ENCODE measurements at places on chromosomes 11 and 22. TPM values are rescaled to one million over a fixed set of nuclear protein-coding genes. Genes with fewer than 3 reads are reported as not detected.

The RASL10A gene
- 0.22 TPM for total RNA-seq

The SCUBE2 gene
- total RNA-seq, result 0.66 TPM

The NTM gene
- total RNA-seq, result not detected

The KRTAP5-8 gene
- total RNA-seq, result not detected

The TBX10 gene
- total RNA-seq, result not detected

The LINC01488 gene
- not detected for total RNA-seq

The OR5P2 gene
- 1.6 TPM for total RNA-seq

The DCDC1 gene
- 1.2 TPM for total RNA-seq

The MRGPRE gene
- not detected for total RNA-seq

GRCh38 chr22:30838111-30838510 is 130.5 kb downstream of the MORC2 start:
- no peak for DNase-seq

GRCh38 chr11:125164422-125165110 is at the start of gene PKNOX2:
Gene PKNOX2, plus strand, starts transcription at chr11:125164751. Its CDS starts 186,555 bp downstream, at chr11:125351306.
- DNase-seq, result peak; percentile 87

- DNase-seq, result no peak
These were observed 622.7 kb downstream of the METTL15 start for GRCh38 chr11:28730889-28731288.

DNA sequence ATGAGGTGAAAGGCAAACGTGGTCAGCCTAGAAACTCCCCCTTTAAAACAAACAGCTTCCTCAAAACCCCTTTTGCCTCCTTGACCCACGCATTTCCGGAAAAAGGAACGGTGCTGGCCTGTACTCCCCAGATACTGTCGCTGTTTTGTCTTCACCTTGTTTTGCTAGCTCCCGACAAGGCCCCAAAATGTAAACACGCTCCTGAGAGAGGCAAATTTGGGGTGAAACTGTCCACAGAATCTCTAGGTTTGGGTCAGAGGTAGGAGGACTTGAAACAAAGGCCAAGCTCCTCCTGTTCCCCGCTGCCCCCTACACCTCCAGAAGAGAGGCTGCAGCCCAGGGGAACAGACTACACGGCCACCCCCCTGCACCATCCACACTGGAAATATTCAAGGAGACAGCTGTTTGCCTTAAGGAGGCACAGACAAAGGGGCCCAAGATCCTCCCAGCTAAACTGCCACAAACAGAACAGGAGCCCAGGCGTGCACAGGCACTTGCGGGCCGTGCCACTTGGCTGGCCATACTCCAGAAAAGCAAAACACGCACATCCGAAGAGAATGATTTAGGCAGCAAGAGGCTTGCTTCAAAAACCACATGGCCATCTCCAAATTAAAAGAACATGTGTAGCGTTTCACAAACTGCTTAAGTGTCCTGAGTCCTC is 160.5 kb upstream of the GRK3 start:
- DNase-seq, result no peak

DNA sequence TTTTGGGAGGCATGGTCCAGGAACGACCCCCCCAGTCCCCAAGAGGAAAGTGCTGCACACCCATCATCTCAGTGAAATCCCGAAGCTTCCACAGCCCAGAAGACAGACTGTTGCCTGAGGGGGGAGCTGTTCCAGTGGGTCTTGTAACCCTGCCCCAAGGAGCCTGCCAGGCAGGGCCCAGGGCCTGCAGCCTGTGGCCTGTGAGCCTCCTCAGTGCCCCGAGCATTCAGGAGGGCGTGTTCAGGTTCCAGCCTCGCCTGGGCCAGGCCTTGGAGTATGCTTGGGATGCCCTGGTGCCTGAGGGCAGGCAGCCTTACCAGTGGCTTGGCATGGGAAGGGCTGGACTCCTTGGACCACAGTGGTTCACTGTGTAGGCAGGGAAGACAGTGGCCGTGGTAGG is 18.0 kb upstream of the CABP2 start:
- no peak for DNase-seq

DNA sequence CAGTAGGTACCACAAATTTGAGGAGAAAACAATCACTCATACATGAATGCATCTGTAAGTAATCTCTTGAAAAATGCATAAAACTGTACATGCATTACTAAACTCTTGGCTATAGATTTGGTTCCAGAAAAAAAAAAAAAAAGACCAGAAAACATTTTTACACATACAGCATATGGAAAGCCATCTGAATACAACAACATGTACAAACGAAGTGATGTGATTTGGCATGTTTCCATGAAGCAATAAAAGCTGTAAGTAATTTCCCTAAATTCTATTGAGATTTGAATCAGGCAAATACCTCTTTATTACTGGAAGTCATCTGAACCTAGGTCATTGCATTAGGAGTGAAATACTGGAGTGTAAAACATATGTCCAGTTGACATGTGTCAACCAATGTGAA is 31.9 kb upstream of the ZC3H12C start:
- DNase-seq, result no peak

GRCh38 chr11:1100417-1101245 is 26.0 kb downstream of the MUC2 start:
- DNase-seq, result no peak

DNA sequence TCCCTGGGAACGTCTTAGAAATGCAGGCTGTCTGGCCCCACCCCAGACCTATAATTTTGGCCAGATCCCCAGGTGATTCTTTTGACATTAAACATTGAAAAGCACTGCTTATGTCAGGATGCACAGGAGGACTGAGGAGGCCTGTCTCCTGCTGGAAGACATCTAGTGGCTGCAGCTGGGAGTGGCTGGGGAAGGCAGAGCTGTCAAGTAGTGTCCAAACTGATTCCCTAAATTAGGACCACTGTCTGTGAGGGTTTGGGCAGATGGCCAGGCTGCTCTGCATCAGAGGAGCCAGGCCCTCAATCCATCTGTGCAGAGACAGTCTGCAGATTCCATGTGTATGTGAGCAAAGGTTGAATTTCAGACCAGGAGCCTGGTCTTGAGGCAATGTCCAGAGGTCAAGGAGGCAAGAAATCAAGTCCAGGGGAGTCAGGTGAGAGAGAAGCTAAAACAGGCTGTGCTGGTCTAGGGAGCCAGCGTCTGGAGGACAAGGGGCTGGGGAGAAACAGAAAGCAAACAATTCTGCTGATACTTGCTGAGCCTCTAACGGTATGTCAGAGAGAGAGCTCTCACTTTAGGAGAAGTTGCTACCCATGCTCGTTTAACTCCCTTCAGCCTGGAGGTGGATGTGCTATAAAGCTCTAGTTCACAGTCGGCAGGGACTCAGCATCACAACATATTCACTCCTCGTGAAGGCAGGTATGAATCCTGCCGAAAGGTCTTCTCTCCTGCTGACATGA is 15.3 kb upstream of the SYTL2 start:
- DNase-seq, result no peak

- DNase-seq, result peak; percentile 19
These were observed 1.3 kb upstream of the CLCF1 start for GRCh38 chr11:67374571-67375281.

GRCh38 chr11:63534895-63535461 is 1.6 kb upstream of the PLAAT4 start:
- no peak for DNase-seq

DNA sequence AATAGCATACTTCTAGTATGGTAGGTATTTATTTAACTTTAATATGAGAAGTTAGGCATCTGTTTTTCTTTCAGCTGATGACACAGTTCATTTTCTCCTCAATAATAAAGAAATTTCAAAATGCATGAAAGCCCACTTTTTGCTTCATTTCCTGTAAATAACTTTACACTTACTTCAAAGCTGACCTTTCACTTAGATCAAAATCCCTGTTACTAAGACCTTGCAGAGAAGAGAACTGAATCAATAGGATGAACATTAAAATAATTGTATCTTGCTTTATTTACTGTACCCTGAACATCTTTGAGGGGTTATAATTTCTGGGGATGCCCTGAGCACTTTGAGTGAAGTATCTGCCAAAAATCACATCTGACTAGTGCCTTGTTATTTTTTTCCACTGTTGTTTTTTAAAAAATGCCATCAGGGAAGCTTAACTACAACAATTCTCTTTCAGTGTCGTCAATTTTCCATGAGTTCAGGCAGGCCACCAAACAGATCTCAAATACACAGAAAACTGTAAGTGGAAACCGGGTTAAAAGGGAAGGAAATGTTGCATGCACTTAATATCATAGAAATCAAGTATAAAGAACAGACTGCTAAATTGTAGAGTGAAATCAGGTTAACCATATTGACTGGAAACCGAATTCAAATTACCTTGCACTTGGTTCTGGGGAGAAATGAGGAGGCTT is 206.2 kb downstream of the MAML2 start:
- no peak for DNase-seq

- DNase-seq, result peak; percentile 40
These were observed 766 bp downstream of the IZUMO1R start for GRCh38 chr11:94305146-94305545.

DNA sequence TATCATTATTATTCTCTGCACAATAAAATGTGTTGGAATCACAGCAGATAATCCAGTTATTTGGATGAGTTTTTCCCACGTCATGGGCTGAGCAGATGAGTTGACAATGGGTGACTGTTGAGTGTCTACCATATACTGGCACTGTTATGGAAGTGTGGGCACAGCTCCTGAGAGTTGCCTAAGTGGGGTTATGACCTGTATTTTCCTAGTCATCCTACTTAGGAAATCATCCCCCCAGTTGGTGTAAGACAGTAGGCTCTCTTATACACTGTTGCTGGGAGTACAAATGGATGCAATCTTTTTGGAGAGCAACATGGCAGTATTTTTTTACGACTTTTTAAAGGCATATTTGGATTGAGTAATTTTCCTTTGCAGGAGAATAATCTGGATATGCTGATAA is 66.4 kb downstream of the TRAF6 start:
- DNase-seq, result no peak

GRCh38 chr11:8100158-8100557 is 19.1 kb downstream of the TUB start:
- no peak for DNase-seq

GRCh38 chr11:76493626-76494539 is 49.1 kb downstream of the EMSY start:
- DNase-seq, result no peak

DNA sequence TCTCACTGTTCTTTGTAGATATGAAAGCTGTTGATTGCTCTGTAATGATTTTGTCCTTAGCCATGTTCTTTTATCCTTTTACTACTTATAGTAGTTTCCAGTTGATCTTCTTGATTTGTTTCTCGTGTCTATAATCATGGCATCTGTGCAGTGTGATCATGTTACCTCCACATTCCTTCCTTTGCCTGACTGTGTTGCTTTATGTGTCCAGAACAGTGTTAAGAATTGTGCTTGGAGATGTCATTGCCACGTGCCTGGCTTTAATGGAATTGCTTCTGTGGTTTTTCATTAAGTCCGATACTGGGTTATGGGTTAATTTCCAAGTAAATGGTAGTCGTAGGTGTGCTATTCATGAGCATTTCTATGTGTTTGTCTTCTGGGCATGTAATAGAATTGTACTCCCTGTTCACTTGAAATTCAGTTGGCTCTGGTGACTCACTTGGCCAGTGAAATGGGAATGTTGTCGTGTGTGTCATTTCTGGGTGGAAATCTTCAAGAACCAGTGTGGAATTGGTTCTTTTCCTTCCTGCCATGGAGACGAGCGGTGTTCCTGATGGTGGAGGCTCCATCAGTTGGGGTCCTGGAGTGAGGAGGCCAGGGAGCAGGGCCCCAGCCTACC is 6.8 kb downstream of the GTSE1 start:
- no peak for DNase-seq

- no peak for DNase-seq
These were observed 6.6 kb upstream of the KRTAP5-6 start for GRCh38 chr11:1690167-1691025.

DNA sequence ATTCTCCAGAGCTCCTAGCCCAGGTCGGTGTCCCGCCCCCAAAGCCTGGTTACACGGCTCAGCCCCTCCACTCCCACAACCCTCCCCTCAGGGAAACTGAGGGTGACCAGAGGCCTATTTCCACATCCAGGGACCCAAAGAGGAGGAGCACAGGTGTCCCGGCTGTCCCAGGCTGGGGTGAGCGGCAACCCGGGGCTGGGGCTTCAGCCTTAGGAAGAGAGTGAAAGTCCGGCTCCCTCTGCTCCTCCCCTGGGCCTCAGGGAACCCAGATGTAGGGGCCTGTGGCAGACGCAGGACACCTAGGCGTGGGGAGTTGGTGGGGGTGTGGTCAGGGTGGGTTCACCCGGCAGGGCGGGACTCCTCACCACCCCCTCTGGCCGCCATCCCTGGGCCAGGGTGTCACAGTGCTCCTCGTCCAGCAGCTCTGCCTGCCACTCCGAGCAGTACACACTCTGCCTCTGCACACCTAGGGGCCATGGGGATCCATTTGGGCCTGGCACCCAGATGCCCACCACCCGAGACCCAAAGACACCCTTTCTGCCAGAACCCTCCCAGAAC is 63.1 kb downstream of the ARFGAP3 start:
- peak; percentile 31 for DNase-seq

DNA sequence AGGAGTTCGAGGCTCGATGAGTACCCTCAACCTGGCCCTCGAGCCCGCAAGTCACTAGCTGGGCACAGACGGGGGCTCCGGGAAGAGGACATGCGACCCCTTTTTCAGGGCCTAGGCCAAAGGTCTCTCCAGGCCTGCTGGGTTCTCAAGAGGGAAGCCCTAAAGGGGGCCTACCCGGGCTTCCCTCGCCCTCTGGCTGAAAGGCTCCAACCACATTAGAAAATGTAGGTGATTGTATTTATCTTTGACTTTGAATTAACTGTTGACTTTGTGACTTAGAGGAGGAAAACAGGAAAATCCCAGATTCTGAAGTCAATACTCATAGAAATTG is 7.3 kb upstream of the PAX6 start:
- DNase-seq, result no peak

- DNase-seq, result no peak
These were observed 4.7 kb upstream of the APOA1 start for GRCh38 chr11:116842117-116842516.

DNA sequence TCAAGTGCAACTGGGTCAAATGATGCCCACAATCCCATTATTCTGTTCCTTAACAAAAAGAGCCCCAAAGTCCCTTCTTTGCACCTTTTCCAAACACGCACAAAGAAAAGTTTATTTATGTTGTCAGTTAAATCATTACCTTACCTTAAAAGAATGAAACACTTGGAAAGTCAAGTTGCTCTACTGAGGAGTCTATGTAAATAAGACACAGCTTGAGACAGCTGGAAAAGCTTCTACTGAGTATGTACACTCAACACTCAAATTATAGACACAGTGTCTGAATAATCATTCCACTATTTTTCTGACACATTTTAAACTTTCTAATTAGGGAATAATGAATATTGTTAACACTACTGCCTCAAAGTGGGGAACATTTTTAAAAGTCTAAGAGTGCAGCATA is 21.6 kb upstream of the PHLDA2 start:
- DNase-seq, result no peak

DNA sequence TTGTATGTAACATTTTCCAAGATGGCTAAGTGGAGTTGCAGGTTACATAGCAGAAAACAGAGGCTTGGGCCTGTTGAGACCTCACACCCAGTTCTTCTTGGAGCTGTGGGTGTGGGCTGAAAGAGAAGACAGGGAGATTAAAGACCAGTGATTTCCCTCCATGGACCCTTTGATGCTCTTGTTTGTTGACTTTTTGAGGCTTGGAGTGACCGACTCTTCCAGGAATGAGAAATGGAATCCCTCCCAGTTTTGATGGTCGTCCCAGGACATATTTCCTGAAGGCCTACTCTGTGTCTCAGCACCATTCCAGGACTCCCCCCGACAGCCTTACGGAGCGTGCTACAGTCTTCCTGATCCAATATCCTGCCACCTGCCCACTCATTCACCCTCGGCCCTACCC is 96.9 kb downstream of the PTPRJ start:
- no peak for DNase-seq
